NCI-H1417 treated with DMSO at 0.1 percent for 48 hours (cell line): ENCODE measurements at places on chromosomes 13 and 19.

GRCh38 chr13:100951016-100951415 lies 276.4 kb upstream of the TMTC4 start:
- no peak for DNase-seq

- DNase-seq = no peak
Measured at GRCh38 chr13:24716011-24716410, 35.8 kb downstream of the ATP12A start.

GRCh38 chr19:31424861-31425620 lies 75.8 kb upstream of the TSHZ3 start:
- no peak for DNase-seq

DNA sequence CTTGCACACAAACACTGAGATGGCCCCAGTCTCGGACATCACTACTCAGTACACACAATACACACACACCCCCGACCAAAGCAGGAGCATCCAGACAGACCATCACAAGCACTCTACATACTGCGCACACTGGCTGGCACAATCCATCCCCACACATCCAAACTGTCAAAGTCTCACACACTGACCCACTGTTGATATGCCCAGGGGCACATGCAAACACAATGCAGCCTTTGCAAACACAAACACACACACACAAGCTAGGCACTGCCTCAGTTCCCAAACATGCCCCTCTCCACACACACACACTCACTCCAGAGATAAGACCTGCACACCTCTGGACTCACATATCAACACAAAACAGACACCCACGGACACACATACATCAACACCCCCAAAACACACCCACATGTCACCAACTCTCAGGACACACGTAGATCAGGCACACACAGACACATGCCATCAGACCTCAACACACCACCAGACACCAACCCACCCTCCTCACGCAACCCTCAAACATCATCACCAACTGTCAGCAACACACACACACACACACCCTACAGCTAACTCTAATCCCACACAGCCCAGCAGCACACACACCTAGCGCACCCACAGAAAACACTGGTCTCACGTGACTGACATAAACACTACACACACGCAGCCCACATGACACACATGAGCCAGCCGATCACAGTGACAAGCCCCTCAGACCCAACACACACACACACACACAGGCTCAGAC lies 1.9 kb downstream of the BBC3 start:
- no peak for DNase-seq

GRCh38 chr19:16888629-16889365 lies at the start of gene F2RL3:
Gene F2RL3 (plus strand): TSS chr19:16888999. CDS start chr19:16889190, 191 bp downstream.
- DNase-seq = no peak

DNA sequence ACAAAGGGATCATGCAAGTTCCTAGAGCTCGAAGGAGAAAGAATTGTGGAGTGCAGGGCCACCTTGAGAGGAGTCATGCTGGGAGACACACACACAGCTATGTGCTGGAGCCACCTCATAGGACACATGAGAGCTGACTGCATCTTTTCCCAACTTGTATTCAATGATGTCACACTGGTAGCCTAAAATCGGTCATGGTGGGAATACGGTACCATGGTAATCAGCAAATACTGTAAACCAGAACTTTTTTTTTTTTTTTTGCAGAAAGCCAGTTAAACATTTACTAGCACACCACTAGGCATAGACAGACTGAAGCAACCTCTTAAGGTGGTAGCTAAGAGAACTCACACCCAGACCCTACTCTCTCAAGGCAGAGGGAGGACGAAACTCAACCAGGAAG lies 47.0 kb upstream of the INTS6 start:
- DNase-seq = no peak

GRCh38 chr19:33152176-33152575 lies 20.3 kb downstream of the WDR88 start:
- no peak for DNase-seq

DNA sequence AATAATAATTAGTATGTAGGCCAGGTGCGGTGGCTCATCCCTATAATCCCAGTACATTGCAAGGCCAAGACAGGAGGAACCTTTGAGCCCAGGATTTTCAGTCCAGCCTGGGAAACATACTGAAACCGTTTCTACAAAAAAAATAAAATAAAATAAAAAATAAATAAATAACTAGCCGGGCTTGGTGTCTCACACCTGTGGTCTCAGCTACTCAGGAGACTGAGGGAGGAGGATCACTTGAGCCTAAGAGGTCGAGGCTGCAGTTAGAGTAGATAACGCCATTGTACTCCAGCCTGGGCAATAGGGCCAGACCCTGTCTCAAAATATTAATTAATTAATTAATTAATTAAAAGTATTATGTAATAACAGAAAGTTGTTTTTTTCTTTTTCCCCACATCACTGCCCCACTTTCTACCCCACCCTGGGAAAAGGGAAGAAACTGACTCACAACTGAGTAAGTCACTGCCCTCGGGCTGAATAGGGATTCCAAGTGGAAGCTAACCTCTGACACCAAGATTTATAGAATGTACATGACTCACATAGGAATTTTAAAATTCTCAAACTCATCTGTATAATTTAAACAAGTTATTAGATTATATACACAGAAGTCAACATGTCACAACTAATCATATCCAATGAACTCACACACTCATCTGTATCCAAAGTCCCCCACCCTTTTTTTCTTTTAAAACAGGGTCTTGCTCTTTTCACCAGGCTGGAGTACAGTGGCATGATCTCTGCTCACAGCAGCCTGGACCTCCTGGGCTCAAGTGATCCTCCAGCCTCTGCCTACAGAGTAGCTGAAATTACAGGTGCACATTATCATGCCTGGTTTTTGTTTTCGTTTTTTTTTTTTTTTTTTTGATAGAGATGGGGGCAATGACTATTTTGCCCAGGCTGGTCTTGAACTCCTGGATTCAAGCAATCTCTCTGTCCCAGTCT lies 12.5 kb downstream of the ZNF611 start:
- DNase-seq = no peak

DNA sequence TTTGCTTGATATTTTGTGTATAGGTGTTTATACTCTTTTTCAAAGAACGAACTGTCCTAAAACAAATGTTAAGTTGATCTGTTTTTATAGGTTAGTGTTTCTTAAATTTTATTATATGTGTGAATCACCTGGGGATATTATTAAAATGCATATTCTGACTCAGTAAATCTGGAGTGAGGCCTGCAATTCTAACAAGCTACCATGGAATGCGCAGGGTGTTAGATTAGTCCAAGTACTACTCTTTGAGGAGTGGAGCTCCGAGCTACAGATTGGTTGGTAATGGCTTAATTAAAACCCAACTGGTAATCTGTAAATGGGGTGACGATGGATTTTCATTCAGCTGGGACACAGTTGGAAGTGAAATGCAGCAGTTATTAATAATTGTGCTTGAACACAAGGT lies 214.1 kb upstream of the UFM1 start:
- DNase-seq = no peak

GRCh38 chr13:96696389-96696900 lies 297.8 kb downstream of the OXGR1 start:
- DNase-seq = no peak

- DNase-seq = no peak
Measured at GRCh38 chr13:85508683-85509329, 290.4 kb downstream of the SLITRK6 start.

DNA sequence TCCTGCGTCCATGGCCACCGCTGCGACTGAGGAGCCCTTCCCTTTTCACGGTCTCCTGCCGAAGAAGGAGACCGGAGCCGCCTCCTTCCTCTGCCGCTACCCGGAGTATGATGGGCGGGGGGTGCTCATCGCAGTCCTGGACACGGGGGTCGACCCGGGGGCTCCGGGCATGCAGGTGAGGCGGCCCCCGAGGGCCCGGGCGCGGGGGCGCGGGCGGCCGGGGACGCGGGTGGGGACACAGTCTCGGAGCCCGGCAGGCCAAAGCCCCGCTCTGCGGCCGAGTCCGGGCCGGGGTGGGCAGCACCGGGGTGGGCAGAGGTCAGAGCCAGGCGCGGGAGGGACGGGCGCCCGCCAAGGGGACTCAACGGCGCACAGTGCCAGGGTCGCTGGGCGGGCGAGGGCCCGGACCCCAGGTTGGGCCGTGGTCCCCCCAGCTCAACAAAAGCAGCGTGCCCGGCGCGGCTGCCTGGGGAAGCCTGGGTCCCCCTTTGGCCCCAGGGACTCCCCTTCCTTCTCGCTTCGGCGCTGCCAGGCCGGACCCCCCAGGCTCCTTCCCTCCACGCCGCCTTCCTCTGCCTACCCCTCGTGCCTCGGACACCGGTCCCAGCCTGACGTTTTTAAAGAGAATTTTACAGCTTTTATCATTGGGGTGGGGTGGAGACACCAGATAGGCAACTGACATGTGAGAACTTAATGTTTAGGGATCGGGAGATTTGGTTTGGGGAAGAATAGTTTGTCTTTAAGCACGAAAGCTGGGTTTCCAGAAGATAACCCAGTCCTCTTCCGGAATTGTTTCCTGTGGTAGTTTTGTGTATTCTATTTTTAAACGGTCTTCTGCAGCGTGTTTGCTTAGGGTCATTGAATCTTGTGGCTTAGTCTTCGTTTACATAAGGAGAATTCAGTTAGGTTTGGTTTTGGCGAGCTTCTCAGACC lies 509 bp downstream of the TPP2 start:
- DNase-seq = no peak

DNA sequence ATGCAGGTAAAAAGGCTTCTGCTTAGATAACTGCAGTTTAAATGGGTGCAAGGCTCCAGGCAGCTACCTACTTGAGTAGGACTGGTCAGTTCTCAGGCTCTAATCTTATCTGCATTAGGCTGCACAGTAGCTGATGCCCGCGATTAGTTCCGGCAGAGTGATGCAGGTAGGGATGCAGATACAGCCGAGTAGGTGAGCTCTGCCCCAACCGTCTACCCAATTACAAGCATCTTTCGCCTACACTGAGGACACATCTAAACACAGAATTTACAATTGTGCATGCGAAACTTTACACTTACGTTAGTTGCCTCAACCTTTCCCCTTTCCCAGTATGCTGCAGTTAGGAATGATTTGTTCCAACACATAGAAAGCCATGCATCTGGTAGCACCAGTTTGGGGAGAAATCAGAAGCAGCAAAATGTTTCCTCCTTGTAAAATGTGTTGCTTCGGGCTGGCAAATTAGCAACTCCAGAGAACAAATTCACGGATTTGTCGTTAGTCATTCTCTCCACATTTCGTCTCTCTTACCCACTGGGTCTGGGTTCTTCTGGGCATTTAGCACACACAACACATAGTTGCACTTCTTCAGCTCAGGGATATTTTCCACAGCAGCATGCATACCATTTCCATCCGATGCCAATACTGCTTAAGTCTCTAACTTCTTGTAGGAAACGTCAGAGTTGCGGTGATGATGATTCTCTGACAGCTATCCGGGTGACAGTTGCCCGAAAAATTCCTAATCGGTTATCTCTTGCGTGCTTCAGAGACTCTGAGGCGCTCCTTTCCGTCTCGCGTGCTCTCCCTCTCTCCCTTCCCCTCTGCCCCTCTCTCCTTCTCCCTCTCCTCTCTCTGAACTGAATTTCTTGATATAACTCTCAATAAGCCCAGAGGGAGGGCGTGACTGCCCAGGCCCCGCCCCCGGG lies at the start of gene PCDH9:
Gene PCDH9, minus strand, starts transcription at position 856 of the 923 bp plus-strand sequence. CDS start 1,896 bp downstream, outside the sequence.
- no peak for DNase-seq

- DNase-seq = no peak
Measured at GRCh38 chr13:103431856-103432255, 365.6 kb upstream of the SLC10A2 start.

DNA sequence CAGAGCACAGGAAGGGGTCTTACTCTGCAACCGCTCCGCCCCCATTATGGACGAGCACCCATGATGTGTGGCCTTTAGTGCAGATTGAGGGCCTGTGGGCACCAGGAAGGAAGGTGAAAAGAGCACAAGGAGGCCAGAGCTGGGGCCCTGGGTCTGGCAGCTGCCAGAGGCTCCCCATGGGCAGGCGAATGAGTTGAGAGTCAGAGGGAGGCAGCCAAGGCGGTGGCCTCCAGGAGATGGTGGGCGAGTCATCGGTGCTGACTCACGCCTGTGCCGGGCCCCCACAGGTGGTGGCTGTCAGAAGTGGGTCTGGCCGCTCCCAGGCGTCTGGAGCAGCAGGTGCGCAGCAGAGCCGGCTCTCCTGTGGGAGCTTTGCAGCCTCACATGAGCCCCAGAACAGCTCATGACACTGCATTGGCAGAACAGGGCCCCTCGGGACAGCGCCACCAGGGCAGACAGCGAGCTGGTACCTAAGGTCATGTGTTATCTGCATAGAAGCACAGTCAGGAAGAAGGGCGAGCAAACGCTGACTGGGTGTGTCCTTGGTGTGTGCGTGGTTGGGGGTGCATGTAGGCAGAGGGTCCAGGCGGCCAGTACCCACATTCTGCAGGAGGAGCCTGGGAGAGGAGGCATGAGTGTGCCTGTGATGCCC lies 68.8 kb downstream of the CHST8 start:
- no peak for DNase-seq

DNA sequence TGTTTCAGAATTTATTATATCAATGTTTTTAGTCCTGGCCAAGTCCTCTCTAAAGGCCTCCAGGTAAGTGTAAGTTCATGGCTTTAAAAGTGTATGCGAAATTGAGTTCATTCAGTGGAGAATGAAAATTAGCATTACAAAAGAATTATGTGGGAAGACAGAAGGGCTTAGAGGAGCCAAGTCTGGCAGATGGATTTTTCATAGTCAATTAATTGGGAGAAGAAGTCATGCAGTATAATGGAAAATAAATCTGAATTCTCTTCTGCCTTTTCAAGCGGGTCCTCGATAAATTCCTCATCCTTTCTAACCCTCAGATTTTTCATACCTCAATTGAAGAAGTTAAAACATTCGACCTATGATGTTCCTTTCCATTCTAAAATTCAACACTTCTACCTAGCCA lies 394.2 kb downstream of the ITGBL1 start:
- DNase-seq = no peak

GRCh38 chr19:30086916-30087315 lies 144.9 kb downstream of the URI1 start:
- no peak for DNase-seq

GRCh38 chr19:1862068-1862423 lies 1.3 kb downstream of the KLF16 start:
- no peak for DNase-seq

DNA sequence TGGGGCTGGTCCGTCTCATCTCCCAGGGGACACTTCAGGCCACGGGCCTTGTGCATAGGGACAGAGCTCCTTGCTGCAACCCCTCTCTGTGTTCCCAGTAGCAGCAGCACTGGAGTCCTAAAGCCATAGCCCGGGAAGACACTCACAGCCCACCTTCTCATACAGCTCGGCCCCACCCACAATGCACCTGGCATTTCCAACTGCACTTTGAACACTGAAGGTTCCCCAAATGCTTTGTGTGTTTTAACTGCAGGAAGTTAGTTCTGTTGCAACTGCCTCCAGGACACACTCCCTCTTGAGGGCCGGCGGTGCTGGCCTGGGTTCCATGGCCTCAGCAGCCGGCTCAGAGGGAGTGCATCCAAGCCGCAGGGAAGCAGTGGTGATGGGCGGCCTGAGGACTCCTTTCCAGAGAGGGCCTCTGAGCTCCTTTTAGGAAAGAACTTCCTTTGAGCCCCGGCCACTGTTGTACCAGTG lies 22.7 kb upstream of the TMEM255B start:
- DNase-seq = no peak

- DNase-seq = no peak
Measured at GRCh38 chr13:100022798-100023197, 41.2 kb downstream of the ZIC2 start.

DNA sequence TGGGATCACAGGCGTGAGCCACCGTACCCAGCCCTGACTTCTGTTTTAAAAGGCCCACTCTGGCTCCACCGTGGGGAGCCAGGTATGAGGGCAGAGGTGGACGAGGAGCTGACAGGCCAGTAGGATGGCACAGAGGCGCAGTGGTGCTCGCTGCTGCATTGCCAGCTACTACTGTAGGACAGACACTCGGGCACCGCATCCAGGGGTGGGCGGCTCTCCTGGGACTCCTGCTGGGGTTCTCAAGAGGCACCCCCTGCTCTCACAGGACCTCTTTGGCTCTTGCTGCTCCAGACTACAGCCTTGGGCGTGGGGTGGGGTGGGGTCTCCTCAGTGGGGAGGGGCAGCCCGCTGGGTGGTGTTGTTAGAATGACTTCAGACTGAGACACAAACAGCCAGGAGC lies 53.4 kb downstream of the LATS2 start:
- no peak for DNase-seq
